ENCODE measurements at places on chromosomes 11 and 22. TPM values are rescaled to one million over a fixed set of nuclear protein-coding genes. Genes with fewer than 3 reads are reported as not detected.

TSGA10IP gene
- not detected for total RNA-seq

GGTLC2 gene
- not detected for total RNA-seq

OR56A1 gene
- not detected for total RNA-seq

KCNC1 gene
- total RNA-seq = not detected

BCO2 gene
- 3.0 TPM for total RNA-seq

SERHL2 gene
- total RNA-seq = 2.4 TPM

NPAS4 gene
- not detected for total RNA-seq

FIBIN gene
- not detected for total RNA-seq

NOL12 gene
- 44.3 TPM for total RNA-seq

NXPE1 gene
- total RNA-seq = not detected

GP1BB gene
- total RNA-seq = 0.35 TPM

- no peak for DNase-seq
- H3K27ac ChIP-seq = no peak overlapping the region
- H3K4me1 ChIP-seq = no peaks in the 10 kb centered on the region
- no peaks in the 10 kb centered on the region for H3K36me3 ChIP-seq
- no peaks in the 10 kb centered on the region for H3K27me3 ChIP-seq
Observed at GRCh38 chr11:587978-588380, 11.7 kb downstream of the PHRF1 start.

DNA sequence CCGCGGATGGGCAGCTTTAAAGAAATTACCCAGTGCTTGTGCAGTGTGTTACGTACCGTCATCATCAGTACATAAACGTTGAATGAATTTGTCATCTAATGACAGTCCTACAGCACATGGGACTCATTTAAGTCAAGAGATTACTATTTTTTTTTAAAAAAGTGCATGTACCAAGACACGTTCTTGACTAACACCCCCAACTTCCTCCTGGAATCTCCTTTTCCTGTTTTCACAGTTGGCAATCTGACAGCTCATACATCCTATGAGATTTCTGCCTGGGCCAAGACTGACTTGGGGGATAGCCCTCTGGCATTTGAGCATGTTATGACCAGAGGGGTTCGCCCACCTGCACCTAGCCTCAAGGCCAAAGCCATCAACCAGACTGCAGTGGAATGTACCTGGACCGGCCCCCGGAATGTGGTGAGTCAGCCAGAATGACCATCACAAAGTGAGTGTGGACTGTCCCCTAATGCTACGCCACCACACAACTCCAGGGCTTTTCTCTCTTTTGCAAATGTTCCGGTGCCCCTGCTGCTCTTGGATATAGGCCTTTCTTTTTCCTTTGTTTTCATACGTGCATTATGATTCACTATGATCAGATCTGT is 162.0 kb upstream of the SORL1-AS1 start:
- H3K4me1 ChIP-seq = peaks cover 21% of the 10 kb centered on the region
- peaks cover 46% of the 10 kb centered on the region for H3K27me3 ChIP-seq
- no peaks in the 10 kb centered on the region for H3K36me3 ChIP-seq
- peak; percentile 86 for DNase-seq
- H3K4me3 ChIP-seq = no peak overlapping the region
- peak overlapping the region; percentile 39 for H3K27ac ChIP-seq

DNA sequence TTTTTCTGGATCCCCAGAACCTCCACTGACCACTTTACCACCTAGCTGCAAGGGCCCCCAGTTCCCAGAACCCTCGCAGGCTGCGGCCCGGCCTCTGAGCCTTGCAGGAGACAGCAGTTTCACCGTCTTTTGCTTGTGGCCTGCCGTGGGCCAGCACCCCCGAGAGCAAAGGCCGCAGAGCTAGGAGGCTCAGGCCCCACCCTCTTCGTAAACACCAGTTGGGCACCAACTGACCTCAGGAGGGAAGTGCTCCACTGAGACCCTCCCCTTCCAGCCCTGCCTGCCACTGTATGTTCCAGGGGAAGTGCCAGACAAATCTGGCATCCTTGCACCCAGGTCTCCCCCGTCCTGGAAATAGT is 23.4 kb upstream of the CREB3L1 start:
- no peak for DNase-seq
- H3K36me3 ChIP-seq = no peaks in the 10 kb centered on the region
- H3K4me1 ChIP-seq = peaks cover 2% of the 10 kb centered on the region

GRCh38 chr22:17787241-17787640 is 13.0 kb upstream of the BID start:
- no peak overlapping the region for H3K4me3 ChIP-seq
- H3K27ac ChIP-seq = no peak overlapping the region
- DNase-seq = no peak
- no peaks in the 10 kb centered on the region for H3K36me3 ChIP-seq
- H3K27me3 ChIP-seq = no peaks in the 10 kb centered on the region

- no peak overlapping the region for H3K27ac ChIP-seq
- no peaks in the 10 kb centered on the region for H3K27me3 ChIP-seq
- no peak overlapping the region for H3K4me3 ChIP-seq
- H3K36me3 ChIP-seq = no peaks in the 10 kb centered on the region
- no peak for DNase-seq
- no peaks in the 10 kb centered on the region for H3K4me1 ChIP-seq
Observed at GRCh38 chr11:95279921-95280868, 49.2 kb upstream of the SESN3 start.

GRCh38 chr22:31695423-31695822 is 33.4 kb upstream of the PISD start:
- no peaks in the 10 kb centered on the region for H3K4me1 ChIP-seq
- peaks cover 41% of the 10 kb centered on the region for H3K36me3 ChIP-seq
- no peak overlapping the region for H3K27ac ChIP-seq
- no peak for DNase-seq

DNA sequence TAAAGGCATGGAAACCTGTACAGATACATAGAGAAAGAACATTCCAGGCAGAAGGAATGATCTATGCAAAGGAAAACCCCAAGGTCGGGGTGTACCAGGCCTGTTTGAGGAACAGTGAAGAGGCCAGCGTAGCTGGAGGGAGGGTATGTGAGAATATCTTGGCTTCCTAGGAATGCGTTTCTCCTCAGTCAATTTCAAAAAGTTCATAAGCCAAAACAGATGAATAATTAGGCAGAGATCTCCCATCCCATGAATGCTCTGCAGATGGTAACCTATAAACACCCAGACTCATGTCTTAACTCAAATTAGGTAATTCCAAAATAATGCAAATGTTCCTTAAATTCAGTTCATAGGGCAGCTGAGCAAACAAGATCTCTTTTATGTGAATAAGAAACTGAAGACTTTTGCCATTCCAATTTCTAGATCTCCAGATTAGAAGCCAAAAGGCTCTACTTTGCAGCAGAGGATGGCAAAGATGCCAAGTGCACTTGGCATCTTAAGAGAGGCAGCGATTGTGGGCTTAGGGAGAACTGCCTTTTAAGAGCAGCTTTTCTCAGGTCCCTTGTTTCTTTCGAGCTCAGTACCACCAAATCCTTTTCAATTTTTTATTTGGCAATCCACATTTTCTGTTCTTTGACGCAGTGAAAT is 13.2 kb downstream of the FAM118B start:
- H3K27ac ChIP-seq = no peak overlapping the region
- H3K36me3 ChIP-seq = no peaks in the 10 kb centered on the region
- DNase-seq = no peak
- no peaks in the 10 kb centered on the region for H3K27me3 ChIP-seq
- no peaks in the 10 kb centered on the region for H3K4me1 ChIP-seq
- H3K4me3 ChIP-seq = no peak overlapping the region

GRCh38 chr11:73281796-73282660 is 9.9 kb downstream of the P2RY6 start:
- peaks cover 4% of the 10 kb centered on the region for H3K4me1 ChIP-seq
- peaks cover 13% of the 10 kb centered on the region for H3K36me3 ChIP-seq

DNA sequence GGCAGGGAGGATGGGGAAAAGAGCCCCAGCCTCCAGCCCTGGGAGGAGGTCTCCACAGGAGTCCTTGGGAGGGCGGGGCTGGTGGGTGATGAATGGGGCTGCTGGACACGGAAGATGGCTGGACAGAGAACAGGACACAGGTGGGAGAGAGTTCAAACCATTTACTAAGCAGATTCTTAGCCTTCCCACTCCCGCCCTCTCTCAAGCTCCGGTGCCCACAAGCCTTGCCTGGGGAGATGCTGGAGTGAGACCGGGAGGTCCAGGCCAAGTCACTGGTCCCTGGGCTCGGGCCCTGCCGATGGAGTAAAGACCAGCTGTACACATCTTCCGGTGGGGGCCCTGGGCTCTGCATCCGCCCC is 1.4 kb downstream of the CLDN5 start:
- no peak overlapping the region for H3K27ac ChIP-seq
- DNase-seq = no peak
- H3K36me3 ChIP-seq = no peaks in the 10 kb centered on the region
- no peaks in the 10 kb centered on the region for H3K4me1 ChIP-seq

- peaks cover 4% of the 10 kb centered on the region for H3K36me3 ChIP-seq
- peak overlapping the region; percentile 54 for H3K27ac ChIP-seq
- DNase-seq = peak; percentile 89
- peak overlapping the region; percentile 90 for H3K4me3 ChIP-seq
- H3K27me3 ChIP-seq = no peaks in the 10 kb centered on the region
Observed at GRCh38 chr11:65315204-65315865, 669 bp downstream of the CDC42EP2 start.

DNA sequence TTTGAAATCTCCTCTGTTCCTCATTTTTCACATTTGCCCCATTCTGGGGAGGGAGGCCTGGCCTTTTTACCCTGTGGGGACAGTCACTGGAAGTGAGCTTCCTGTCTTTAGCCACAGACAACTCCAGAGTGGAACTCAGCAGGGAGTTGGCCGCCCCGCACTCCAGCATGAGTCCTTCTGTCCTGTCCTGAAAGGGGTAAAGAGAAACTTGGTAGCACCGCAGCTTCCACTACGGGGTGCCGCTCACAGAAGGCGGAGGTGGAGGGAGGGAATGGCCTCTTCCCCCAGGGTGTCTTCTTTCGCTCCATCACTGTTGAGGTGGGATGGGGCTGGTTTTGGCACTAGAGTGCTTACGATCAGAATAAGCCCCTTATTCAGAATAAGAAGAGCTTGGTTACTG is 132.2 kb downstream of the ST3GAL4 start:
- peaks cover 12% of the 10 kb centered on the region for H3K4me1 ChIP-seq
- H3K27me3 ChIP-seq = peaks cover 4% of the 10 kb centered on the region
- no peak overlapping the region for H3K27ac ChIP-seq
- H3K36me3 ChIP-seq = no peaks in the 10 kb centered on the region
- H3K4me3 ChIP-seq = no peak overlapping the region

- no peaks in the 10 kb centered on the region for H3K36me3 ChIP-seq
- H3K4me3 ChIP-seq = no peak overlapping the region
- H3K27ac ChIP-seq = no peak overlapping the region
- DNase-seq = no peak
- H3K4me1 ChIP-seq = no peaks in the 10 kb centered on the region
- H3K27me3 ChIP-seq = no peaks in the 10 kb centered on the region
Observed at GRCh38 chr11:8192016-8192895, 23.4 kb upstream of the RIC3 start.

DNA sequence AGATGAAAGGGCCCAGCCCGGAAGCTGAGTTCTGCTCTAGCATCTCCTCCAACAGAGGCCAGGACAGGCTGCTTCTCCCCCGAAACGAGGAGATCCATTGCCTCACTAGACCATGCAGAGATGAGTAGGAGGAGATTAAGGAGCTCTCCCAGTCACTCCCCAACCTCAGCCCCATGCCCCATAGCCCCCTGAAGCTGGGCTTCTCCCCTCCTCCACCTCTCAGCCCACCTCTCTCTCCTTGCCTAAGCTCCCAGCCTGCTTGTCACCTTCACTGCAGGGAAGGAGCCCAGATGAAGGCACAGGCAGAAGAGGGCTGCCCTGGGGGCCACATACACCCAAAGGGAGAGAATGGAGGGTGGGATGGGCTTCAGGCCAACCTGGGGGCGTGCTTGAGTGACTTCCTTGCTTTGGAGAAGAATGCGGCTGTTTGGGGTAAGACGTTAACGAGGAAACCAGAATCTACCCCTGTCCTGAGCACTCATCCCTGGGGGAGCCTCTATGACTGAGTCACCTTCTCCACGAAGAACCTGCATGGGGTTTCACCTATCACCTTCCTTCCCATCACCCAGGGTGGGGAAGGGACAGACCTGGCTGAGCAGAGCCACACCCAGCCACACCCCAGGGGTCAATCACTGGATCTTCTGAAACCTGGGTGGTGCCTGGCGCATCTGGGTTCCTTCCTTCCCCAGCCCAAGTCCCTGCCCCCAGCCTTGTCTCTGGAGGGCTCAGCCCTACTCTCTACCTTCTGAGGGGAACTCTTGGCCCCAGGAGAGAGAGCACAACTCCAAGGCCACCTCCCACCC is 11.6 kb upstream of the GNAZ start:
- no peaks in the 10 kb centered on the region for H3K36me3 ChIP-seq
- no peak for DNase-seq
- H3K4me3 ChIP-seq = no peak overlapping the region
- no peak overlapping the region for H3K27ac ChIP-seq

GRCh38 chr22:42695294-42695693 is 25.4 kb downstream of the A4GALT start:
- no peak overlapping the region for H3K4me3 ChIP-seq
- no peak overlapping the region for H3K27ac ChIP-seq
- H3K27me3 ChIP-seq = no peaks in the 10 kb centered on the region
- no peak for DNase-seq
- H3K36me3 ChIP-seq = no peaks in the 10 kb centered on the region

DNA sequence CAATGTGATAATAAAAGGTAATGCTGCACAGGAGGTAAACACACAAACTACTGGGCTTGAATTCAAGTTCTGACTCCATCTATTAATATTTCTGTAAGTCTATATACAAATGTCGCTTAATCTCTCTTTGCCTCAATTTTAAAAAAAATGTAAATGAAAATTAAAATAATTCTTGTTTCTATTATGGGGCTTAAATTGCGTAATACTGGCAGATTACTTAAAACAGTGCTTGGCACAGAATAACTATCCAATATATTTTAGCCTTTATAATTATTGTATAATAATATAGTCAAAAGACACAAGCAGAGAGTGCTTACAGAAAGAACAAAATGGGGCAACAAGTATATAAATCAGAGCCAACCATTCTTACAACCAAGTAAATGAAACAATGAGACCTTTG is 489.1 kb downstream of the CNTN5 start:
- DNase-seq = no peak
- no peaks in the 10 kb centered on the region for H3K27me3 ChIP-seq
- no peaks in the 10 kb centered on the region for H3K4me1 ChIP-seq
- H3K4me3 ChIP-seq = no peak overlapping the region
- no peak overlapping the region for H3K27ac ChIP-seq

- no peak overlapping the region for H3K4me3 ChIP-seq
- H3K27ac ChIP-seq = no peak overlapping the region
- no peaks in the 10 kb centered on the region for H3K27me3 ChIP-seq
- no peaks in the 10 kb centered on the region for H3K36me3 ChIP-seq
Observed at GRCh38 chr11:19444231-19444630, 203.5 kb upstream of the E2F8 start.

GRCh38 chr11:70519117-70519516 is 120.8 kb downstream of the CTTN start:
- no peak overlapping the region for H3K27ac ChIP-seq
- no peaks in the 10 kb centered on the region for H3K4me1 ChIP-seq
- H3K36me3 ChIP-seq = no peaks in the 10 kb centered on the region

- DNase-seq = no peak
- H3K27me3 ChIP-seq = no peaks in the 10 kb centered on the region
- H3K36me3 ChIP-seq = no peaks in the 10 kb centered on the region
- no peak overlapping the region for H3K27ac ChIP-seq
- no peaks in the 10 kb centered on the region for H3K4me1 ChIP-seq
Observed at GRCh38 chr11:112968941-112969713, 7.9 kb downstream of the NCAM1 start.
